ENCODE measurements at places on chromosomes 13 and 19.

- no peak for DNase-seq
Measured at GRCh38 chr19:15294561-15294990, 37.8 kb downstream of the BRD4 start.

DNA sequence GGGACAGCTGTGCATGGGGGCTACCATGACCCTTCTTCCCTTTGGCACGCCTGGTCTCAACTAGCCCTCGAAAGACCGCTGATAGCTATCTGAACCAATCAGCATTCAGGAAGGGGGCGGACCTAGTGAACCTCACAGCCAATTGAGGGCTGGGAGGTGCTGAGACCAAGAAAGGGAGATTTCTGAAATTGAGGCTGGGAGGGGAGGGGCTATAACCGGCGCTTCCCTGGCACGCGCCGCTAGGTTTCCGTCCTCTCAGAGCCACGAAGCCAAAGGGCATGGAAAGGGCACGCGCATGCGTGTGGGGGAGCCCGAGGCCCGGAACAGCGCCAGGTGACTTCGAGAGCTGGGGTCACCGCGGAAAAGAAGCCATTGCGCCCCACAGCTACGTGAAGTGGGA is 4.2 kb upstream of the PAFAH1B3 start:
- DNase-seq, result no peak

GRCh38 chr19:46088101-46088500 is 36.4 kb downstream of the IGFL3 start:
- no peak for DNase-seq

DNA sequence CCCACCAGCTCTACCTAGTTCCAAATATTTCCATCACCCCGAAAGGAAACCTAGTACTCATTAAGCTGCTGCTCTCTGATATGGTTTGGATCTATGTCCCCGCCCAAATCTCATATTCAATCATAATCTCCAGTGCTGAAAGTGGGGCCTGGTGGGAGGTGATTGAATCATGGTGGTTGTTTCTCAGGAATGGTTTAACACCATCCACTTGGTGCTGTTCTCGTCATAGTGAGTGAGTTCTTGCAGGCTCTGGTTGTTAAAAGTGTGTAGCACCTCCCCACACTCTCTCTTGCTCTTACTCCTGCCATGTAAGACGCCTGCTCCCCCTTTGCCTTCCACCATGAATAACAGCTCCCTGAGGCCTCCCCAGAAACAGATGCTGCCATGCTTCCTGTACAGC is 43.4 kb upstream of the MED4 start:
- DNase-seq, result no peak

DNA sequence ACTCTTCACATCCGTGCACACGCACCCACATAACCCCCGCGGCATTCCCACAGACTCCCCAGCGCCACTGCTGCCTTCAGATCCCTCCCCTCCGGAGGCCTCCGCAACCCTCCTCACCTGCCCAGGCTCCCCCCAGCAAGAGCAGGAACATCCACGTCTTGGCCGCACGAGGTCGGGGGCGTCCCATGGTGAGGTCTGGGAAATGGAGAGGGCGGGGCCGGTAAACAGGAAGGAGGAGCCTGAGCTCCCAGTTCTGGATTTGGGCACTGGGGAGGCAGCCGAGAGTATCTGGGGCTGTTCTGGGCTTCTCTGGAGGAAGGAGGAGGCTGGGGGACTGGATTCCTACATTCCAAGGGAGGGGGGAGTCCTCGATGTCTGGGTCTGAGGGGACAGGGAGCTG is 423 bp downstream of the KLK8 start:
- DNase-seq, result no peak

DNA sequence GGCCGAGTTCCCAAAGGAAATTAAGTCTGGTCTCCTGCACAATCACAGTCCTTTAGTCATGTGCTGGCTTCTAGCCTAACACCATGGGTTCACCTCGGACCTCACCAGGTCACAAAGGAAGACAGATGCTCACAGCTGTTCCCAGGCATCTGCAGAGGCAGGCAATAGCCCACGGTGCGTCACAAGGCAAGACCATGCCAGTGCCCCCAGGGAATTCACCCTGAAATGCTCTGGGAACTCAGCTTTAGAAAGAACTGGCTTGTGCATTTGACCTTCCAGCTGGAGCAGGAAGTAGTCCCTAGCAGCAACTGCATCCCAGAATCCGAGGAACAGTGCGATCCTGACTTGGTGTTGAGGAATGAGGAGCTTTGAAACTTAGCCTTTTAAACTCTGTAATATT is 96.8 kb upstream of the WASF3 start:
- DNase-seq, result no peak

DNA sequence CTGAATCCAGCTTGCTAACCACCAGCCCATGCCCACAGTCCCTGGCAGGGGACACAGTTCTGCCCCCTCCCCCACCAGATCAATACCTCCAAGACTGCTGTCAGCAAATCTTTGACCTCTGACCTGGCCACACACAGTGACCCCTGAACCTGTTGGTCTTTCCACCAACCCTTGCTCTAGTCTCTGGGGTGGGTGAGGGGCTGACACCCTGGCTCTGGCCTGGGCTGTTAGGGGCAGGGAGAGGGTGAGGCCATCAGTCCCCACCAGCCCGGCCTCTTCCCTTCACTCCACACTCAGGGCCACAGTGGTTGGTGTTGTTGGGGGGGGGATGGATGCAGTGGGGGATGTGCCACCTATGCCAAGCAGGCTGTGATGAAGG is 21.8 kb upstream of the SLC7A10 start:
- DNase-seq, result no peak
